NCI-H2081 treated with DMSO at 0.1 percent for 48 hours (cell line): ENCODE measurements at places on chromosomes 7 and 10.
A peak's percentile ranks its signal among the peaks of the same experiment; 100 is the strongest.

GRCh38 chr7:28774261-28774988 lies 183.7 kb downstream of the TRIL start:
- DNase-seq, result peak; percentile 95

DNA sequence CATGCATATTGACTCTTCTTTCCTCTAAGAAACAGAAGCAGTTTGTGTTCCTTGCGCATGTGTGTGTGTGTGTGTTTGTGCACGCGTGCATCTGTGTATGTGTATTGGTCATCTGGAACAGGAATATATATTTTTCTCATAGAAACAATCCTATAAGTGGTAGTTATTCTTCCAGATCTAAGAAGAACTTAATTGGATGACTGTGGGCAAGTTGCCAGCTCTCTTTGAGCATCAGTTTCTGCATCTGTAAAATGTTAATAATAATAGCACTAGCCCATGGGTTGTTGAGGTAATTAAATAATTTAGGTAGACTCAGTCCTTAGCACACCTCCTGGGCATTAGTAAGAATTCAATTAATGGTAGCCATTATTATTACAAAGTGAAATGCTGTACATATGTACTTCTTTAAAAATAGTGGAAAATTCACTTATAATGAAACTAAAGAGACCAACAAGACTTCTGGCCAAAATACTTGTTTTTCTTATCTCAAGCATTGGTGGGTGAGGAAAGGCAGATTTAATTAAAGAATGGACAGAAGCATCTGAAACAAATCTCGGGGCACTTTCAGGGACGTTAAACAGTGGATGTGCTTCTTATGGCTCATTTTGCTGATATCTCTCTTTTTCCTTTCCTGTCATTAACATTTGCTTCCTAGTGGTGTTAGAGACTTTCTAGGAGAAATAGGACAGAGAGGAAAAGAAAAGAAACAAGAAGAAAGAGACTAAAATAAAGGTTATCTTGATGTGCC lies 124.9 kb upstream of the HABP2 start:
- no peak for DNase-seq

- no peak for DNase-seq
Measured at GRCh38 chr10:48444266-48444665, 137.8 kb downstream of the MAPK8 start.

DNA sequence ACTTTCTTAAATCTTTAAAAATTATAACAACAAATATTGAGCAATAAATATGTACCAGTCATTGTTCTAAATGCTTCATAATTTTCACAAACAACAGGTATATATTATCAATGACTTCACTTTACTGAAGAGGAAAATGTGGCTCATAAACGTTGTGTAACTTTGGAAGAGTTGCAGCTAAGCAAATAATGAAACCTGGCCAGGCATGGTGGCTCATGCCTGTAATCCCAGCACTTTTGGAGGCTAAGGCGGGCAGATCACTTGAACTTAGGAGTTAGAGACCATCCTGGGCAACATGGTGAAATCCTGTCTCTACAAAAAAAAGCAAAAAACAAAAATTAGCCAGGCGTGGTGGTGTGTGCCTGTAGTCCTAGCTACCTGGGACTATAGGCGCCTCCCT lies 71.9 kb upstream of the AMPH start:
- DNase-seq, result no peak

DNA sequence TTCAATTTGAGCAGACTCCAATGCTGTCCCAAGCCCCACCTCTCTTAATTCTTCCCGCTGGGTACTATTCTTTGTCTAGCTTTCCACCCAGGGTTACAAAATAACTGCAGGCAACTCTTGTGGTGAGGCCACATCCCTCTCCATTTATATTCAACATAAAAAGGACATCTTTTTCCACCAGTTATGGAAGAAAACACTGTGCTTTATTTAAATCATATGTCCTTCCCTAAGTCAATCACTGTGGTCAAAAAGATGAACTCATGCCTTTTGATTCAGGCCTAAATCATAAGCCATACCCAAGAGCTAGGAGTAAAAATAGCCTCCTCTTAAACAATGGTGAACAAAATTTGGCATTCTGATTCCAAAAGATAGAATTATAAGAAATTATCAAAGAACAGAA lies 386.0 kb downstream of the SEMA3D start:
- no peak for DNase-seq
